ENCODE measurements at places on chromosomes 2 and 18.

- no peak for DNase-seq
Measured at GRCh38 chr2:49028101-49028500, 126.2 kb downstream of the FSHR start.

DNA sequence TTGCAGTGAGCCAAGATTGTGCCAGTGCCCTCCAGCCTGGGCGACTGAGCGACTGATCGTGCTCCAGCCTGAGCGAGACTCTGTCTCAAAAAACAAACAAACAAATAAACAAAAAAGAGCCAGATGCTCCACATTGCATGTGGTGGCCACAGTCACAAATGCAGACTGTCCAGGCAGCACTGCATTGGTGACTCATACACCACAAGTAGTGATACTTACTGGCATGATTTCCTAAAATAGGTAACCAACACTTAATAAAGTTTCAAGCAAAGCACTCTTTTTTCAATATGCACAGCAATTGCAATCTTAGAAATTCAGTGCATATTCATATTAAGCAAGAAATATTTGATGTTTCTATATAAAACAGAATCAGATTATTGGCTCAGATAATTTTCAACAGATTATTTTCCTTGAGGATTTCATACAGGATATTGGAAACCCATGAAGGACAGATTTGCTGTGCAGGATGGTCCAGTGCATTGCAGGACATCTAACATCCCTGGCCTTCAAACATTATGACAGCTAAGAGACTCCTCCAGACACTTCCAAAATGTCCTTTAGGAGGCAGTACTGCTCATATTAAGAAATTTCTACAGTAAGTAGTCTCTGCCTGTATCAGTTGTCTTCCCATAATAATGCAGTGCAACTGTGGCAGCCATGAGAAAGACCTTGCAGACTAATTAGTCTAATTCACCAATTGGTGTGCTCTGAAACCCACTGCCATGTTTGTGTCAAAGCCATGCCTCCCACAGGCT is 10.5 kb upstream of the SLC1A4 start:
- DNase-seq: no peak

DNA sequence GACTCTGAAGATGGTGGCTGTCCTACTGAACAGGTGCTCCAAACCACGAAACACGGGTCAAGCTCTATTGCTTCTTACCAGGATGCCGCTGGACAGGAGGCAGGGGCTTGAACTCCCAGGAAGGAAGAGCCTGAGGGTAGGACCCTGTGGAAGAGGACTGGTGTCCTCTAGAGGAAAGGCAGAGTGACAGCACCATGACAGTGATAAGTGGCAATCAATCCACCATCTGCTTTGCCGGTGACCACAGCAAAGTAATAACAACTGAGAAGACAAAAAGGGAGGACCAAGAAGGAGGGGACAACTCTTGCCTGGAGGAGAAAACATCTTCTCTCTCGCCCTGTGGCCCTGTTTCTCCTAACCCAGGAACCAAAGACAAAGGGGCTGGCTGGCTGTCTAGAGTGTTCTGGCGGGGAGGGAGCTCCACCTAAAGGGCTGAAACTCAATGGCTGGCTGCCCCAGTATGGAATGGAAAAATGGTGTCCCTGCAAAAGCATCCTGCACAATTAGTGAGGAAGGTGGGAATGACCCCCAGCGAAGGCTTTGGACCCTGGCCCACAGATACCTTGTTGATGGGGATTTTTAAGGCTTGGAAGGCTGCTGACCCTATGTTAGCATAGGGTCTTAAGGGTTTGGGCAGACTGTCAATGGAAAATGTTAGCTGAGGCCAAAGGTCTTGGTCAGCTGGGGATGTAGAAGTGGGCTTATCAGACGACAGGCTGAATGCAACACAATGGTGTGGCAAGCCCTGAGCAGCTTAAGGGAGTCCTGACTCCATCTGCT is 35.4 kb downstream of the PROC start:
- DNase-seq: no peak

- DNase-seq: no peak
Measured at GRCh38 chr2:106163948-106164545, 30.1 kb downstream of the UXS1 start.

DNA sequence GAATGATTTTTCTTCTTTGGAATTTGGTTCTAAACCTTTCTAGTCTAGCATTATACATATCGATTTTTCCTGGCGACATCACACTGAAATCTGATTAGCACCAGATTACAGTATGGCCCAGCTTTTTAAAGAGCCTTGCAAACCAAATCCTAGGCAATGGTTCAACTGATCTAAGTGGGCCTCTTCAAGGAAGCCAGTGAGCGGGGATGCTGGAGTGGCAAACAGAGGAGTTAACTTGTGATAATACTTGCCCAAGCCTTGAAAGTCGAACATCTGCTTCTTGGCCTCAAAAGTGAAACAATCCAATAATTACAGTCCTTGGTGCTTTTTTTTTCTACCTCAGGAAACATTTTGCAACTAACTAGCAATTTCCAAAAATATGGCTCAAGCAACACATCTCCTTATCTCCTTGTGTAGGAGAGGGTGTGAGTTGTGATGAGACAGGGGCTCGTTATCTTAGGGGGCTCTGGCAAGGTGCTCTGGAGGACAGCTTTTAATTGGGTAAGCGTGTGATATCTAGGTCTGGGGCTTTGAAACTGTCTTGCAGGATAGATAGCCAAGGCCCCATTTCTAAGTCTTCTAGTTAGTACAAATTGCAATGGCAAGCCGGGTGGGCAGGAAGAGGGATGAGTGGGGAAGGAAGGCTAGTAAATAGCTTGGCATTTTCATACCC is 240.2 kb upstream of the CCDC68 start:
- no peak for DNase-seq

DNA sequence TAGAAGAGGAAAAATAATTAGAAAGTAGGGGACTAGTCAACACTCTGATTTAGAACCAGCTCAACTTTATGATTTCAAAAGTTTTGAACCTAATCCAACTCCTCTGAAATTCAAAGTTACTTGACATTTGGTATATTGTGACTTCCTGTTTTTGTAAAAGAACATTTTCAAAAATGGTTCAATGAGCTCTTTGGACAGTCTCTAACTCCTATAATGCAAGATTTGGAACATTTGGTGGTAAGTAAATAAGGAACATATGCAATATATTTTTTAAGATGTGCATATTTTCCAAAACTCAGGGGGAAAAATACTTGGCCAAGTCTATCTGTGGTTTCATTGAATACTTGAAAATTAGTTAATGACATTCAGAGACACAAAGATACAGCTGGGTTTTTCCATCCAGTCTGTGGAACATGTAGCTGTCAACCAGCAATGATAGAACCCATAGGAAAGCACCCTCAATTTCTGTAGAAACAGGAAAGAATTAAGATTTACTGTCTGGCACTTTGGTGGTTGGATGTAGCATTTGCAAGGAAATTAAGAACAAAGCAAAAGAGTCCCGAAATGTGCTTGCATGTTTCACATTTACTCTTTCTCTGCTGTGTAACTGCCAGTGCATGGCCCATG is 17.0 kb upstream of the ANKRD44 start:
- peak; percentile 16 for DNase-seq

- DNase-seq: no peak
Measured at GRCh38 chr18:69774831-69775230, 172.8 kb downstream of the CD226 start.

GRCh38 chr2:146130290-146130689 is 1610.4 kb upstream of the ZEB2 start:
- no peak for DNase-seq

GRCh38 chr2:150088538-150088937 is 398.9 kb downstream of the RND3 start:
- DNase-seq: no peak

GRCh38 chr18:77062518-77063003 is 70.0 kb downstream of the MBP start:
- peak; percentile 68 for DNase-seq

GRCh38 chr2:230700447-230700846 is 12.2 kb upstream of the CAB39 start:
- no peak for DNase-seq

- no peak for DNase-seq
Measured at GRCh38 chr2:122029945-122030344, 274.5 kb downstream of the TSN start.

DNA sequence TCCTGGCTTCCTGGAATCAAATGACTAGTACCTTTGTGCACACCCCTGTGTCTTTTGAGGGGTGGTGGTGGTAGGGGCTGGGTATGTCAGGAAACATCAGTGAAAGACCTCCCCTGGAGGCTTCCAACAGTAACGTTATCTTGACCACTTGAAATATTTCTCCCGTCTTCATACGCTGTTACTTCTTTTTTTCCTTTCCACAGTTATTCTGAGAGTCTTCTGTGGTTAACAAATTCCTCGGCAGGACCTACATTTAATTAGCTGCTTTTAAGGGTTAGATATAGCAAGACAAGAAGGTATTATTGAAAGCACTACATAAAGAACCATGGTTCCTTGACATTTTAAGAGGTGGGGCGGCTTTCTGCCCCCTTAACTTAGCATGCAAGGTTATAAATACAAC is 34.6 kb downstream of the UGP2 start:
- DNase-seq: no peak

- DNase-seq: no peak
Measured at GRCh38 chr2:151575338-151575737, 158.9 kb downstream of the NEB start.

GRCh38 chr2:174824068-174824467 is 59.8 kb upstream of the CHRNA1 start:
- DNase-seq: no peak

- no peak for DNase-seq
Measured at GRCh38 chr2:20702563-20702962, 35.6 kb downstream of the GDF7 start.

- no peak for DNase-seq
Measured at GRCh38 chr2:29561628-29562027, 359.8 kb downstream of the ALK start.

Measured in stimulated activated CD4-positive, alpha-beta T cell treated with anti-CD3 and anti-CD28 coated beads, Interleukin-4, amount 100 ng/mL, for 24 hours (primary cell).